ENCODE measurements at places on chromosomes 12 and 14.

DNA sequence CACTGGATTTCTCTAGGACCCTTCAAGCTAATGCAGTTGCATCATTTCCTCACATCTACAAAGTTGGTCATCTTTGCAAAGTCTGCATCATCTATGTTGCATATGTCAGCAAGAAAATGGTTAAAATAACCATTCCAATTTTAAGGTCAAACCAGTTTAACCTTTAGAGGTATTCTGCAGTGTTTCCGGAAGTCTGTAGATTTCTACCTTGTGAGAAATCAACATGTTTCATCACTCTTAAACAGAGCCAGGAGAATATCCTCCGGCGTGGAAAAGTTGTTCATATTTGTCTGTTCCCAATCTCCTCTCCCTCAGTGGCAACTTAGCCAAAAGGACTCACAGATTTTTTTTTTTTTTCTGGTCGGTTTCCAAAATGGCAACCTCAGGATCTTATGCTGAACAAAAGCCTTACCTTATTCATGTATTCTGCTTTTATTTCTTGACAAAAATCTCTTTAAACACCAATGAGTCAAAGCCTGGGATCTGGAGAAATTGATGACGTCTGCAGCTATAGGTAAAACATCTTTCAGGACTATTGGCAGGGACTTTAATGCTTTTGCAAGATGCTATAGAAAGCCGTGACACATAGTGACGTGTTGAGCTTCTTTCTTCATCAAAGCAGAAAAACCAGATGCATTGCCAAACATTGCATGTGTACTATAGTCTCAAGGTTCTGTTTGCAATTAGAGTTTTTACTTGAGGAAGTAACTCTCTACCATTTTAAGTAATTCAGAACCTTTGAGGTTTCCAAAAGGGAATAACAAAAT lies 16.0 kb upstream of the CDK17 start:
- no peaks in the 10 kb centered on the region for H3K36me3 ChIP-seq
- no peaks in the 10 kb centered on the region for H3K4me1 ChIP-seq
- H3K27ac ChIP-seq: no peak overlapping the region
- no peak overlapping the region for H3K4me3 ChIP-seq
- no peak for DNase-seq

DNA sequence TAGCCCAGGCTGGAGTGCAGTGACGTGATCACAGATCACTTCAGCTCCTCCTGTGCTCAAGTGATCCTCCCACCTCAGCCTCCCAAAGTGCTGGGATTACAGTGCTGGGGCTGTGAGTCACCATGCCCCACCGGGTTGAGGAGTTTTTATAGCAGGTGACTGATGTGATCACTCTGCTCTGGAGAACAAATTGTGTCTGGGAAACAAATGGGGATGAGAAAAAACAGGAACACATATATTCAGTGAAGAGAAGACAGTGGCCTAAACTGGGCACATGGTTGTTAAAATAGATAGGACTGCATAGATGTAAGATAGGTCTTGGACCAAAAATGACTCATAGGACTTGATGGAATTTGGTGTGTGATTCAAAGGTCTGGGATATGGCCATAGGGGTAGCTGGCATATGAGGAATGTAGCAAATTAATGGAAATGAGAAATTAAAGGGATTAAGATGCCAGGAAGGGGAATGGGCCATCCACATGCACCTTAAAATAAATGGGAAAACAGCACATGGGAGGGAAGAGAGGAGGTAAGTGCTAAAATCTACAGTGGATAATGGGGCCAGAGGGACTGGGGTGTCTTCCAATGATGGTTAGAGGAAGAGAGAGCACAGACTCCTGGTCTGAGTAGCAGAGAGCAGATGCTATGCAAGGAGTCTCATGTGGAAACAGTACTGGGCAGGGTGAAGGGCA lies 11.2 kb downstream of the BCAT1 start:
- H3K27me3 ChIP-seq: no peaks in the 10 kb centered on the region
- no peak overlapping the region for H3K4me3 ChIP-seq
- no peaks in the 10 kb centered on the region for H3K36me3 ChIP-seq
- H3K27ac ChIP-seq: no peak overlapping the region

DNA sequence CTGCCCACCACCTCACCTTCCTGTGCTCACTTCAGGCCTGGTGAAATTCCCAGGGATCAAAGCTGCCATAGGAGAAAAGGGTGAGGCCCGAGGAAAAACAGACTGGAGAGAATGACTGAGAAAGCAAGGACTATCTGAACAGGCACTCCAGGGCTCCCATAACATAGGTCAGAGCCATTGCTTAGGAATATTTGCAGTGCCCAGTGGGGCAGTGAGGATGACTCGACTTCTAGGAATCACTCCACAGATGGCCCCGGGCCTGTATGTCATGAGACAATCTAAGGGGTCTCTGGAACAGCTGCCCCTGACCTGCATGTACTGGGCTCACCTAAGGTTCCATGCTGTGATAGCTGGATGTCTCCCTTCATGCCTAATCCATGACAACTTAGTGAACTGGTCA lies 51.6 kb downstream of the GPHB5 start:
- no peak for DNase-seq
- no peaks in the 10 kb centered on the region for H3K36me3 ChIP-seq
- H3K27me3 ChIP-seq: no peaks in the 10 kb centered on the region
- H3K4me3 ChIP-seq: no peak overlapping the region

DNA sequence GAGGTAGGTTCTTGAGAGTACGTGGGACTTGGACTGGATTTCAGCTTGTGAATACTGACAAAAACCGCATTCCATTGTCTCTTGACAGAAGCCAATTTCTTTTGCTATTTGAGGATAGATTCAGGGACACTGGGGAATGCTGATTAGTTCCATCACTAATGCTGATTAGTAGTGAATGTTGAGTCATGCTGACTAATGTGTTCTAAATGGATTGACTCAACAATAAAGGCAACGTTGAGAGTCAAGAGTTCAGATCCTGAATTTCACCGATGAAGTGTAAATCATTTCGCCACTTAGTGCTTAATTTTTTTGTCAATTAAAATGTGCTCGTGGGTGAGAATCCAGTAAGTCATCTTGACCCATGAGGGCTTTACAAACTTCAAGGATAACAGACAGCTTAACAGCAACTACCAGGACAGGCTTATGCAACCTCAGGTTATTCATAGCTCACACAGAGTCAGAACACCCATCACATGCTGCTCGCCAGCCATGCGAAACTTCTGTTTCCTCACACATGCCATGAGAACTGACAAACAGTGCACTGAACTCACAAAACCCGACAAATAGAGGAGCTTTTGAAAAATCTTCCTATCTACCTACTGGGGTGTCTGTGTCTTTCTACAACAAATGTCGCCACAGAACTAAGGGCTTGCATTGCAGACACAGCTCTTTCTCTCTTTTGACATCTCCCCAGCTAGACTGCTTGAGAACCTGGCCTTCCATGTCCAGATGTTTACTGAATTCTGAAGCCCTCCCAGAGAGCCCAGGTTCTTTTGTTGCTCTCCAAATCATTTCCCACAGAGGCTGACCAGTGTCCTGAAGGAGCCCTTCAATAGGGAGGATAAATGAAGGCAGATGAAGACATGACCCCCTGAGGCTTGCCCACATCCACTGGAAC lies 316.4 kb downstream of the ZFP36L1 start:
- no peak for DNase-seq
- no peaks in the 10 kb centered on the region for H3K27me3 ChIP-seq
- H3K4me3 ChIP-seq: no peak overlapping the region
- H3K4me1 ChIP-seq: peaks cover 14% of the 10 kb centered on the region
- H3K36me3 ChIP-seq: no peaks in the 10 kb centered on the region

DNA sequence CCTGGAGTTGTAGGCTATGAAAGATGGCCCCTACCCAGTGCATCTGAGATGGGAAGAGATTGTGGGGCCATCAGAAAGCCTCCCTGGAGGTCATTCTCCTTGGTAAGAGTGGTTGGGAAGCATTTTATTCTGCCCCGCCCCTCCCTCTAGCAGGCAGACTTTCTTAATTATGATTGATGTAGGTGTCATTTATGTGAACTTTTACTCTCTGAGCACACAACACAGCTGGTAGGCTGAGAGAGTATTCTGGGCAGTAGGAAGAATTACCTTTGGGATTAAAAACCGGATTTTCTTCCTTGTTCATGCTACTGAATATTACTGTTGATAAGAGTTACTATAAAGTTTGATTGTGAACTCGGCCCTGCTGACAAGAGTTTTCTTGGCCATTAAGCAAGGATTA lies 266.8 kb downstream of the TTC6 start:
- no peaks in the 10 kb centered on the region for H3K4me1 ChIP-seq
- no peaks in the 10 kb centered on the region for H3K27me3 ChIP-seq
- H3K4me3 ChIP-seq: no peak overlapping the region
- no peak overlapping the region for H3K27ac ChIP-seq

All from adrenal gland (tissue), 19 donors.